Amniotic stem cell (primary cell): ENCODE measurements at places on chromosomes 1 and 21.

GRCh38 chr1:160607672-160608032 is 28.4 kb upstream of the CD84 start:
- DNase-seq: no peak

DNA sequence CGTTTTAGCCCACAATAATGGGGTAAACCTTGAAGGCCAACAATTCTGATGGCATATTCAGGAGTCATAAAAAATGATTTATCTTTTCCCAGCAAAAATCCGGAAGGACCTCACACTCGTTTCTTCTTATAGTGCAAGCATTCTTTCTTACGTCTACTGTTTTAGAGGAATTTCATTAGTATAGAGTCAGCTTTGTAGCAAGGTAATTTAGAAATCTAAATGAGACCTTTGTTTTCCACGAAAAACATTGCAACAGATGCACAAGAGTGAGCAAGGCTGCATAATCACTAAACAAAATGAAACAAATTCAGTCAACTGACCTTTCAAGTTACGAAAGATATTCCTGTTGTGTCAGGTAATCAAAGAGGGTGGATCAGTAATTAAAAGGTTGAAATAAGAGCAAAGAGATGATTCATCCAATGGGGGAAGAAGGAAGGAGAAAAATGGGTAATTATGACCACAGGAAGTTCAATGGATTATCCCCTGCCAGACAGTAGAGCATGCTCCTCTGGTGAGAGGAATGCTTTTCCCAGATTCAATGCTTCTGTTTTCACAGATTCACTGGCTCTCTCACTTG is 560 bp upstream of the CSDE1 start:
- no peak for DNase-seq

DNA sequence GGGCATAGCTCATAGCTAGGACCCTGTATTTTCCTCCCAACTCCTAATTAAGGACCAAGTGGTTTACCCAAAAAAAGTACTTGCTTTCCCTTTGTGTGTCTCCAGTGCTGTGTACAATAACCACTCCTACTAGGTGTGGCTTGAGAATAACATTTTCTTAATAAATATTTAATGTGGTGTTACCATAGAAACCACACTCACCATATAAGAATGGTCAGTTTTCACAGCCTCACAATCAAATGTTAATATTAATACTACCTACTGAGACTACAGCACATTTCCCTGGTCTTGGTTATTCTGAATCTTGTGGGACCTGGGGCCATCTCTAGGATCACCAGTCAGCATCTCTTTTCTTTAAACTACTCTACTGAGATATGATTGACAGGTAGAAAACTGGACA is 83.5 kb upstream of the BCAR3 start:
- DNase-seq: no peak

DNA sequence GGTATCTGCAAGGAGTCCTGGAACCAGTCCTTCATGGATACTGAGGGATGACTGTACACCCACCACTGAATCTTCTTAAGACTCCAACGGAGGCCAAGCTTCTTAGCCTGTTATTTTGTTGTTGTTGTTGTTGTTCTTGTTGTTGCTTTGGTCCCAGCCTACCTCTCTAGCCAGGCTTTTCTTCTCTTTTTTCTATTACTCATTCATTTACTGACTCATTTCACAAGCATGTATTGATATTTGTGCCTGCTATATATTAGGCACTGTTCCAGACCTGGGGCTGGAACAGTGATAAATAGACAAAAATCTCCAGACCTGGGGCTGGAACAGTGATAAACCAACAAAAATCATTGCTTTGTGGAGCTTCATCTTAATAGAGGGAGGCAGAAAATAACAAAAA is 20.4 kb downstream of the CENPF start:
- DNase-seq: no peak

DNA sequence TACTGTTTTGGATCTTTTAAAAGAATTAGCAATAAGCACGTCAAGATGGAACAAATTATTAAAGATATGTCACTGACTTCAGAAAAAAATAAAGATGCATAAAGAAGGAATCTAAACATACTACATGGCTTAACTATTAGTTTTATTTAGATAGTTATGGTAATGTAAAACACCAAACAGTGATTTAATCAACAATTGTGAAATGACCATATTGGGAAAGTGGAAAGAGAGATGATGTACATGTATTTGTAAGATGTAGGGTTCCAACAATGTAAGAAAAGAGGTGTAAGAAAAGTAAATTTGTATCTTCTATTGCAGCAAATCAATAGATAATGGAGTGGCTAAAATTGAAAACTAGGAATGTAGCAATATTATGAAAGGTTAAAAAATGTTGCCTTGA is 6.4 kb upstream of the AIM2 start:
- no peak for DNase-seq

GRCh38 chr1:113674591-113674990 is 84.7 kb downstream of the PHTF1 start:
- no peak for DNase-seq

DNA sequence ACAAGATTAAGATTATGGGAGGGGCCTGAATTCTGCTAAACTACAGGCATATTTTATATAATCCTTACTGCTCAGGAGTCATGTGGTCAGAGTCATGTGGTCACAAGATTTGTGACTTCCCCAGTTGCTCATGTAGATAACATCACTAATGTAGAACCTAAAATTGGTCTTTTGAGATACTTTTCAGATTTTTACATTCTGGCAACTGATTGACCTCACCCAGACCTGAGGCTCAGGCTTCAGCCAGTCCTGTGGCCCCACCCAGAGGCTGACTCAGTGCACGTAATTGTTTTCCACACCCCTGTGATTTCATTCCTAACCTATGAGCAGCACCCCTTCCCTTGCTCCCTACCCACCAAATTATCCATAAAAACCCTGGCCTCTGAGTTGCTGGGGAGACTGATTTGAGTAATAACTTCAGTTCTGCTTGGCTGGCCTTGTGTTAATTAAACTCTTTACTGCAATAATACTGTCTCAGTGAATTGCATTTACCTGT is 41.7 kb upstream of the ZNF326 start:
- peak; percentile 81 for DNase-seq

GRCh38 chr1:54136269-54136896 is 16.4 kb downstream of the CDCP2 start:
- no peak for DNase-seq

GRCh38 chr1:59409986-59410385 is 113.1 kb downstream of the FGGY start:
- DNase-seq: no peak

DNA sequence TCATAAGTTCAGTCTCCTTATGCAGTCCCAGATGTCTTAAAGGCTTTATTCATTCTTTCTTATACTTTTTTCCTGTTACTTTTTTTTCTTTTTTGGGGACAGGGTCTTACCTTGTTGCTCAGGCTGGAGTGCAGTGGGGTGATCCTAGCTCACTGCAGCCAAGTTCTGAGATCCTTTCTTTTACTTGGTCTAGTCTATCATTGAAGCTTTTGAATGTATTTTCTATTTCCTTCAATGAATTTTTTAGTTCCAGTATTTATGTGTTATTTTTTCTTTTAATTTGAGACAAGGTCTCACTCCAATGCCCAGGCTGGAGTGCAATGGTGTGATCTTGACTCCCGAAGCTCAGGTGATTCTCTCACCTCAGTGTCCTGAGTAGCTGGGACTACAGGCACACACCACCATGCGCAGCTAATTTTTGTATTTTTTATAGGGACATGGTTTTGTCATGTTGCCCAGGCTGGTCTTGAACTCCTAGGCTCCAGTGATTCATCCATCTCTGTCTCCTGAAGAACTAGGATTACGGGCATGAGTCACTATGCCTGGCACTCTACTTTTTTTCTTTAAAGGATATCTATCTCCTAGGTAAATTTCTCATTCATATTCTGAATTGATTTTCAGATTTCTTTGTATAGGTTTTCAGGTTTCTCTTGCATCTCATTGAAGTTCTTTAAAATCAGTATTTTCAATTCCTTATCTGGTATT is 26.1 kb upstream of the GTF2B start:
- no peak for DNase-seq

DNA sequence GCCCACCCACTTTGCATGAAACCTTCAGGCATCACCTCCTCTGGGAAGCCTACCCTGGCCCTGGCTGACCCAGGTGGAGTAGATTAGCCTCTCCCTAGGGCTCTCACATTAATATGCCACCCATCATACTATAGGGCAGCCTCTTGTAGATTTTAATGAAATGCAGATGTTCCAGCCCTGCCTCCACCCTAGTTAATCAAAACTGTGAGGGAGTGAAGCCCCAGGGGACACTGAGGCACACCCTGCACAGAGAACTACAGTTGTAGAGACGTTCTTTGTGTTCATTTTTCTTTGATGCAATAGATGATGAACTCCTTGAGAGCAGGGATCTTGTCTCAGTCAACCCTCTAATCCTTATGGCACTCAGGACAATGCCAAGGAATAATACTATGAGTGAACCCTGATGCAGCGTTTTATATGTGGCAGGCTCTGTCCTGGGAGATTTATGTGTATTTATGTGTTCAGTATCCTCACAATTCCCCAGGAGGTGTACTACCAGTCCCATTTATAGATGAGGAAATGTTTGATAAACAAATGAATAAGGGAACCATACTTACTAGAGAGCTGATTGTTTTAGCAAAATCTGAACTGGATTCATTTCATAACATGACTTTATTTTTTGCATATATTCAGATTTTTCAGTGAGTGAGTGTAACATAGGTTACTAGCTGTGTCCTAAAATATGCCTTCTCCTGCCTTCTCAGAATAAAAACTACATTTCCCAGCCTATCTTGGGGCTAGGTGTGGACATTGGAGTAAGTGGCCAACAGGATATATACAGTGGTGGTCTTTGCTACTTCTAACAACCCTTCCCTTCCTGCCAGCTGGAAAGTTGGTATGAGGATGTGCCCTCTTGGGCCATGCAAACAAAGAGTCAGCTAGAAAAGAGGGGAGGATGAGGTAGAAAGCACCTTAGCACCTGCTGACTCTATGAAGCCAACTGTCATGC is 23.5 kb upstream of the PRELP start:
- no peak for DNase-seq

DNA sequence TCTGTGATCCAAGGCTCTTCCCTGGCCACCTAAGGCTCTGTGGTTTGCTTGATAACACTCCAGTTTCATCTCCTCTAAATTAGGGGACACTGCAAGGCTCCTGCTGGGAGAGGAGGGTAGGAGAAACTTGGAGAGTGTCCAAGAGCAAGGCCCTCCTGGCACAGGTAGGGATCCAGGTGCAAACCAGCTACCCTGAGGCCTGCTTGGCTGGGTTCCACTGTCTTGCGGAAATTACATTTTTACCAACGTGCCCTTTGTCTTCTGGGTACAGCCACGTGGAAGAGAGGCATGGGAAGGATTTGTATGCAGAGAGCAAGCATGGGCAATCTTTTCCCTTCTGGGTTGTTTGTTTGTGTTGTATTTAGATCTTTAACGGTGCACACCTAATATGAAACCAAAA is 132.5 kb downstream of the PRDM2 start:
- DNase-seq: no peak

DNA sequence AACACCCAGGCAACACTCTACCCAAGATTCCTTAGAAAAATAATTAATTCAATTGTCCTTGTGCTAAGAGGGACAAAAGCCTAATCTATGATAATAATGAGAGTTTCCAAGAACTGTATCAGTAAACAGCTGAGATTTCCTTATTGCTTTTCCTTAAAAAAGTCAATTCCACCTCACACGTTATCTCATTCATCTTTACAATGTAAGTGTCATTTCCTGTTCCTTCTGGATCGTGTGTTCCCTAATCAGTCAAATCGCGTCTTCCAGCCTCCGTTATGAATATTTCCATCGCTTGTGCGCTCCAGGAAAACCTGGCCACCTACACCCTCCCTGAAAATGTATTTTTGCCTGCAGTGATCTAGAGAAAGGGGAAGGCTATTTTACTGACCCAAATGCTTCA is 23.9 kb upstream of the CLDN17 start:
- no peak for DNase-seq

GRCh38 chr1:56972976-56973375 is 7.2 kb upstream of the C8B start:
- no peak for DNase-seq

DNA sequence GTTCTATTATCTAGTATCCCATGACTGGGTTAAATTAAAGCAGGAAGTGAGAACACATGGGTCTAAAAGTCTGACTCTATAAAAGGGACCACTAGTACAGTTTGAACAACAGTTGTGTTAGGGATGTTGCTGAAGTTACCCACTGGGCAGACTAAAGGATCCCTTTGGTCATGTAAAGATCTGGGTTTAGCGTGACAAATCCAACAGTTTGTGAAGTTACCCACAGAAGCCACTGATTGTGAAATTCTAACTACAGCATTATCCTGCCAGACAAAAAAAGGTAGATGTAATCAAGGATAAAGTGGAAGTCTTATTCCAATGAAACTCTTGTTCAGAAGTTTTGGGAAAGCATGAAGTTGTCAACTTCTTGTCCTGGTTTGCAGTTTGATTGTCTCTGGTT is 5.7 kb downstream of the QSOX1 start:
- no peak for DNase-seq

- DNase-seq: no peak
Measured at GRCh38 chr1:1171546-1172340, 1.9 kb upstream of the TTLL10 start.

DNA sequence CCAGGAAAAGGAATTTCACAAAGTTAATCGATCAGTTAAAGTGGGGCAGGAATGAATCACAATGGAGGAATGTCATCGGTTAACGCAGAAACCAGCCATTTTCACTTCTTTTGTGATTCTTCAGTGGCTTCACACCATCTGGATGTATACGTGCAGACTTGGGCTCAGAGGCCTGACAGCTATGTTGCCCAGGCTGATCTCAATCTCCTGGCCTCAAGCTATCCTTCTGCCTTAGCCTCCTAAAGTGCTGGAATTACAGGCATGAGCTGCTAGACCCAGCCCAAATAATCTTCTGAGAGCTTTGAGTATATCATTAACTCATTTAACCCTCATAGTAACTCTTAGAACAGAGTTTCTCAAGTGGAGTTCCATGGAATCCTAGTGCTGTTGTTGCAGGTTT is 126.5 kb upstream of the VANGL1 start:
- no peak for DNase-seq

- DNase-seq: peak; percentile 71
Measured at GRCh38 chr21:38811257-38811656, 5.5 kb downstream of the ETS2 start.

GRCh38 chr1:220810963-220811362 is 24.2 kb downstream of the MTARC1 start:
- no peak for DNase-seq

DNA sequence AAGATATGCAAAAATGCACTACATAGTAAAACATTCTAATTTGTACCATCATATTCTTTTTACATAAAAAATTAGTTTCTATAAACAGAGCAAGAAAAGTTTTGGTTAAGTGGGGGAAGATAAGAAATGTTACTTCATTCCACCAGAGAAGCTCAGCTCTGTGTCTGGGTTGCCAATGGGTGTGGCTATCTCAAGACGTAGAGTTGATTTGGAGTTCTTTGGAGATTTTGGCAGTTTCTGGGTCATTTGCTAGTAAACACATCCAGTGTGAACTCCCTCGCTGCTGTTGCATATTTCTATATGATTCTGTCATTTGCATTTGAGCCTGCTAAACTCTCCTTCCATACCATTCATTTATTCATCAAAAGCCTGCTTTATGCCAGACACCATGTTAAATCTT is 7.2 kb downstream of the RGL1 start:
- DNase-seq: no peak

- DNase-seq: no peak
Measured at GRCh38 chr1:44576456-44577150, 97.7 kb downstream of the TMEM53 start.
